ENCODE measurements at places on chromosomes 2 and 18.

- no peak for DNase-seq
Measured at GRCh38 chr2:30425326-30425725, 21.7 kb upstream of the LCLAT1 start.

- DNase-seq, result no peak
Measured at GRCh38 chr2:236627193-236627592, 57.6 kb downstream of the ACKR3 start.

DNA sequence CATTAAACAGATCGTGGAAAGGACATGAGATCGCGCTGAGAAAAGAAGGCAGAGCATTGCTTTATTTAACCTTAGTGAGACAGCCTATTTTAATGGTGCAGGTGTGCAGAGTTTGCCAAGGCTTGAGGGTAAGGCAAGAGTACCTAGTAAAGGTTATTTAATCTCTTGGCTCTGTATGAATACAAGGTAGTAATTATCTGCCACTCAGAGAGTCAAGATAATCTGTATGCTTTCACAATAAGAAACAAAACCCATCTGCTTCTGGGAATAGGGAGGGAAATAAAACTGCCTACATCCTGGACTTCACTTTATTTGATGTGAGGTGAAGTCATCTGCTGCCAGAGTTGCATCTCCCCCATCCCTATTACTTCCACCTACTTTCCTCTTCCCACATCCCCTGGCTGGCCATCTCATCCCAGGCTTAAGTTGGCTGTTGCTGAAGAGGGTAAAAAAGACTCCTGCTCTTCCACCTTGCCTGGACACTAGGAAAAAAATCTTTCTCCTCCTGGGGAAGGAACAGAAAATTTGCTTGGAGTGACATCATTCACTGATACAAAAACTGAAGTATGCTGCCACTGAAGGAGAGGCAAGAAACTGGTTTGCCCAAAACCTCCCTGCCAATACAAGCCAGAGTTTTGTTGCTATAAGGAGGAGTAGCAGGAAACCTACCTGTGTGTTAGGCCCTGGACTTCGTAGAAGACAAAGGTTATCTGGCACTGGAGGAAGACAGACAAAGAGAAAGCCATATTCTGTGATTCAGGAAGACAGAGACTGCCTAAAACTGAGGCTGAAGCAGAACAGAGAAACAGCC is 35.8 kb upstream of the ARHGAP25 start:
- DNase-seq, result no peak

- no peak for DNase-seq
Measured at GRCh38 chr2:171225302-171225980, 64.7 kb upstream of the TLK1 start.

- DNase-seq, result no peak
Measured at GRCh38 chr2:130846686-130847375, 10.1 kb downstream of the ARHGEF4 start.

- no peak for DNase-seq
Measured at GRCh38 chr18:40075616-40076015, 1879.4 kb upstream of the PIK3C3 start.

GRCh38 chr18:57437402-57437765 is 2.2 kb downstream of the ONECUT2 start:
- DNase-seq, result no peak

- DNase-seq, result no peak
Measured at GRCh38 chr2:99461828-99462483, 27.9 kb downstream of the REV1 start.
